ENCODE measurements at places on chromosomes 12 and 14.

GRCh38 chr14:48378541-48378940, 703.1 kb upstream of the MDGA2 start:
- DNase-seq = no peak

- no peak for DNase-seq
These were observed 44.6 kb upstream of the KRAS start for GRCh38 chr12:25295361-25295760.

GRCh38 chr12:51953089-51953488, 1.6 kb downstream of the ACVR1B start:
- DNase-seq = peak; percentile 37

- DNase-seq = no peak
These were observed 173.5 kb upstream of the KRR1 start for GRCh38 chr12:75684678-75685616.

DNA sequence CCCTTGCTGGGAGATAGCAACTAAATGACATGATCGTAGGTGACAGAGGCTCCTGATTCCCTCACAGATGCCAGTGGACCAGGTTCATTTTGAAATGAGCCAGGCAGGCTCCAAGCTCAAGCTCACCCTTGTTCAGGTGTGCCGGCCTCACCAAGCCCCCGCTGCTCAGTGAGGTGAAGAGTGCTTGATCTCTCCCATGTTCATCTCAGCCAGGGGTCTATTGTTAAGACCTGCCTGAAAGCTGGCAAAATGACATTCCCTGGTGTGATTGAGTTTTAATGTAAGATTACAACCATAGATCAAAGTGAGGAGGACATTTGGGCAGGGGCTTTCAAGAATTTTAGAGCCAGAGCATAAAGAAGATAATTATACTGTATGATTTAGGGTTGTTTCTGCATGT, 497.9 kb downstream of the EGLN3 start:
- no peak for DNase-seq

GRCh38 chr14:36454599-36455240, 65.3 kb downstream of the NKX2-1 start:
- DNase-seq = no peak

- DNase-seq = no peak
These were observed 7.5 kb upstream of the LHX5 start for GRCh38 chr12:113479216-113479589.

DNA sequence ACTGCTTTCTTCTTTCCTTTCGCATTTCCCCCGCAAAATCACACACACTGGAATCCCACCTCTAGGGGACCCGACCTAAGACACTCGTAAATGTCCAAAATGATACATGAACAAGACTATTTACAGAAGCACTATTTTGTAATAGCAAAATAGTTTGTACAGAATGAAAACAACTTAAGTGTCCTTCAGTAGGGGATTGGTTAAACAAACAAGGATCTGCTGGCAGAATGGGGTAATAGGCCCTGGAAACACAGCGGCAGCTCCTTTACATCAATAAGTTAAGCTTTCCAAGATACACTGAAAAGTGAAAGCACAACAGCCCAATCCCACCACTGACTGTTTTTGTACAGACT, 48.8 kb downstream of the LTBP2 start:
- no peak for DNase-seq

DNA sequence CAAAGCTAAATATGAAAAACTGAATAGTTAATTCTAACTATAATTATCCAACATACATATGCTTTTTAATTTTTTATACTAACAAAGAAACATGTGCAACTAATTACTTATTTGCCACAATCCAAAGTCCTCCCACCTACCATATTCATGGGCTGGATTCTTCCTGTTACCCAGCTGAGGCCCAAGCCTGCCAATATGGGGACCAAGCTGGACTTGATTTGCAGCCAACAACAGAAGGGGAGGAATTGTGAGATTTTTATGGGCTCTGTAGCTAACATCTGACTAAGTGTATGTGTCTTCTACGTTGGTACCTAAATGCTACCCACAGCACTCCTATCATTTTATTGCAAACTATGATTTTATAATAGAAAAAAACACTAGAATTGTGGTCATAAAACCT, 13.1 kb upstream of the ANKS1B start:
- no peak for DNase-seq

- no peak for DNase-seq
These were observed 307.1 kb upstream of the E2F7 start for GRCh38 chr12:77372494-77372893.

- DNase-seq = no peak
These were observed 28.8 kb upstream of the BHLHE41 start for GRCh38 chr12:26153421-26154154.

DNA sequence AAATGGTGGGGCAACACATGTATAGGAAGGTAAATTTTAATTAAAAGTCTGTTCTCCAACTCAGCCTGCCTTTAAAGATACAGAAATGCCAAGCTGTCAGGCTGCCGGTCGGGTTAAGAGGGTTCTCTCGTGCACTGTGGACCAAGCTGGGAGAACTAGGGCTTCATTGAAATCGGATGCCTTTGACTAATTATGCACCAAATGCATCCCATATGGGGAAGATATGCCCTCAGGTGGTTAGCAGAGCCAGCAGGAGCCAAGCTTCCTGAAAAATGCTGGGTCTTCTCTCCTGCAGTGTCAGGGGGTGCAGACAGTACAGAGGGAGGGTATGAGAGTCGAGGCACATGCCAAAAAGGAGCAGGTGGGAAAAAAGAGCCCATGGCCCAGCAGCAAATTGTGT, 236.1 kb downstream of the CACNA1C start:
- no peak for DNase-seq

DNA sequence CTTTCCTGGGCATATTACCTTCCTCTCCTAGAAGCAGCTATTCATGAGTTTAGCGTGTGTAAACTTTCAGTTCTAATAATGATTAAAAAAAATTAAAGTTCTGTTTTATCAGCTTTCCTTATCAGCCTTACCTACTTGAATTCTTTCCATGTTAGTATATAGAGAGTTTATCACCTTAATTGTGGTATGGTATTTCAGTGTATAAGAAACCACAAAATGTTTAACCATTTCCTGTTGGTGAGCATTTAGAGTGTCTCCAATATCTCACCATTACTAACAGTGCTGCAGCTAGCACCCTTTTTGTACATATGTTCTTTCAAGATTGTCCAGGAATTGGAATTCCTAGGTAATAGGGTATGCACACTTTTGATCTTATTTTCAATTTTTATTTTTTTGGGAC, 89.5 kb downstream of the FBXO33 start:
- DNase-seq = no peak

DNA sequence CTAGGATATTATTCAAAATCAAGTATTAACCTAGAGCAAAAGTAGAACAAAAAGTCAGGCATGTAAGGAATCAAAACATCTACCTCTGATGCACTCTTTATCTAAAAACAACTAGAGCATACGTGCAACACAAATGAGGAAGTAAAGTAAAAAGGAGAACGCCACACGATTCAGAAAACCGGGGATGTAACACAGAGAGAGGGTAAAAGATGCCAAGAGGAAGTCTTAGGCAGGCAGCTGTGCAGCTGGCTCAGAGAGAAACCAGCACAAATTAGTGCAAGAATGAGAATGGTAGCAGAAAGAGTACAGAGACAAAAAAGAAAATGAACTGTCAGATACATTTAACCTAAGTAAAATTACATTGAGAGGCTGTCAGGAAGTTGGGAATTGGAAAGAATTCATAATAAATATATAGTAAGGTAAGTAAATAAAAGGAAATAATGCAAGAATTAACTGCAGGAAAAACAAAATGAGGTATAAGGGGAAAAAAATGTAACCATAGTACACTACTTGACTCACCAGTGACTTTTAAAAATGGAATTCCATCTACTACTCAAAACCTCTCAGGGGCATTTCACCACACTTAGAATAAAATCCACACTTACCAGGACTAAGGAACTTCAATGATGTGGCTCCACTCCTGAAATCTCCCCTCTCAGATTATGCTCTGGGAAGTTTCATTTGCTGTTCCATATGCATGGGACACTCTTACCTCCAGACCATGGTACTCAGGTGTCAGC, 17.1 kb downstream of the BCAT1 start:
- DNase-seq = no peak

- DNase-seq = no peak
These were observed 104.0 kb upstream of the COCH start for GRCh38 chr14:30770376-30770775.

DNA sequence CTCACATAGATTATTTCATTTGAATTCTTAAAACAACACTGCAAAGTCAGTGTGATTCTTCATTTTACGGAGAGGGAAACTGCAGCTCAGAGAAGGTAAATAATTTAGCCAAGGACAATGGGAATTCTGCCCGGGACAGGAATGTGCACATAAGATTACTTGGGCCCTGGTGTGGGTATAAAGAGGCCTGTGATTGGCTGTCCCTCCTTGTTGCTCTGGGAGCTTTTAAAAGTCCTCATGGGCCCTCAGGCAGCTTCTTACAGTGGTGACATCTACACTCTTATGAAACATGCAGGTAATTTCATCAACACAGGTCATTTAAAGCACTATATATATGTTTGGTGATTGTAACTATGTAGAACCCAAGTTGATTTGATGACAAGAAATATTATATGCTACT, 100.3 kb downstream of the ESR2 start:
- no peak for DNase-seq

DNA sequence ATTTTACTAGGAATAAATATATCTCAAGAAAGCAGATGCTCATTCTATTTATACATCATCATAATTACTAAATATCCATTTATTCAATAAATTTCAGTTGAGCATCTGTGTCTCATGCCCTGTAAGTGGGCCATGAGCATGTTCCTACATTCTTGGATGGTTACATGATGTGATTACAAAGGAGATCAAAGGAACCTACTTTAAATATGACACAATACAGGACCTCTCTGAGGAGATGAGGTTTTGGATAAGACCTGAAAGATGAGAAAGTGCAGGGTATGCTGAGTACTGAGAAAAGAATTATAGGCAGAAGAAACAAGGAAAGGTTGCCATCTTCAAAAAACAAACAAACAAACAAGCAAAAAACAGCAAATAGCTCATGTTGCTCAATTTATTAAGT, 105.4 kb upstream of the CNTN1 start:
- no peak for DNase-seq

- DNase-seq = no peak
These were observed 8.6 kb downstream of the ASB2 start for GRCh38 chr14:93967637-93968250.

DNA sequence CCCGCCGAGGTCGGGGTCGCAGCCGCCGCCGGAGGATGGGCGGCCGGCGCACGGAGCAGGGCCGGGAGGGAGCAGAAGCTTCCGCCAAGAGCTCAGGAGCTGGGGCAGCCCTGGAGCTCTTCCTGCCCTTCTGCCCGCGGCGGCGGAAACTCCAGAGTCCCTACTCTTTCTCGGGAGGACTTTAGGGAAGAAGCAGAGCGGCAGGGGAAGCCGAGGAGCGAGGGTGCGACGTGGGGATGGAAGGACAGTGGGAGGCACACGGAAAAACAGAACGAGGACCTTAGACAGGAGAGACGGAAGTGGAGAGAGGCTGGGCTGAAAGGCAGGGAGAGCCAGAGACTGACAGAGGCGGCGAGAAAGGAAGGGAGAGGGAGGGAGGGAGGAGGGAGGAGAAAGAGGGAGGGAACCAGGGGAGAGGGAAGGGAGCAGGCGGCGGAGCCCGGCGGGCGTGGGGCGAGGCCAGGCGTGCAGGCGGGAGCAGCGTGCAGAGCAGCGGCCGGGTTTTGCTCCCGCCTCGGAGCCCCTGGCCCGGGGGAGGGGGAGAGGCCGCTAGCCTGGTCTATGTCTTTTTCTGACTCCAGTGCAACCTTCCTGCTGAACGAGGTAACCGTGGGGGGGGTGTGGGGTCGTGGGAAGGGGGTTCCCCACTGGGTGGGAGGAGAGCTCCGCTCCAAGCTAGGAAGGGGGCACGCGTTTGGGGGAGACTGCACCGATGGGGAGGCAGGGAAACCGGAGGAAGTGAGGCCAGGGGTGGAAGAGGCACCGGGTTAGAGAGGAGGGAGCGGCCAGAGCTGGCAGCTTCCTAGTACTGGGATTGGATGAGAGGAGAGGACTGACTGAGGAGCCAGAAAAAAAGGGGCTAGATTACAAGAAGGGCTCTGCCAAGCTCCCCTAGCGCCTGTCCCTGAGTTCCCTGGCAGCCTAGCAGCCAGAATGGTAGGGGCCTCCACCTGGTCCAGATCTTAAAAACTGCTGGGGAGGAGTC, 2.9 kb upstream of the CACNB3 start:
- DNase-seq = peak; percentile 86

- DNase-seq = no peak
These were observed 161.3 kb upstream of the BMP4 start for GRCh38 chr14:54117924-54118323.

DNA sequence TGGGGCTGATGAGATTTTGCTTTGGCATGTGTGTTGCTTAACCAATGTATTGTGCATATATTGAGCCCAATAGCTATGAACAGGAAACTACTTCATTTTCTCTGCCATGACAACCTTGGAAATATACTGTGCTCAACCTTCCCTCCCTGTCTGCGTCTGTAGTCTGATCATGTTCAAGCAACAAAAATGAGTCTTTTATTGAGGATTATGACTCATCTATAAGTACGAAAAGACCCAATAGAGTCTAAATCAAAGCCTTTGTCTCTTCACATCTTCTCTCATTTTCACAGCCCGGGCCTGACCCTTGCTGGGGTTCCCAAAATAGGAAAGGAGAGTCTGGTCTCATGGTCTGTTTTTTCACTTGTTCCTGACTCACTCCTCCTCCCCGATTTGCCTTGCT, 158.2 kb downstream of the CAND1 start:
- DNase-seq = no peak

- no peak for DNase-seq
These were observed 93.7 kb upstream of the EEA1 start for GRCh38 chr12:93022603-93023340.

GRCh38 chr12:59940631-59941342, 345.0 kb downstream of the SLC16A7 start:
- no peak for DNase-seq

- DNase-seq = no peak
These were observed 47.0 kb downstream of the C12orf50 start for GRCh38 chr12:87982208-87982607.

DNA sequence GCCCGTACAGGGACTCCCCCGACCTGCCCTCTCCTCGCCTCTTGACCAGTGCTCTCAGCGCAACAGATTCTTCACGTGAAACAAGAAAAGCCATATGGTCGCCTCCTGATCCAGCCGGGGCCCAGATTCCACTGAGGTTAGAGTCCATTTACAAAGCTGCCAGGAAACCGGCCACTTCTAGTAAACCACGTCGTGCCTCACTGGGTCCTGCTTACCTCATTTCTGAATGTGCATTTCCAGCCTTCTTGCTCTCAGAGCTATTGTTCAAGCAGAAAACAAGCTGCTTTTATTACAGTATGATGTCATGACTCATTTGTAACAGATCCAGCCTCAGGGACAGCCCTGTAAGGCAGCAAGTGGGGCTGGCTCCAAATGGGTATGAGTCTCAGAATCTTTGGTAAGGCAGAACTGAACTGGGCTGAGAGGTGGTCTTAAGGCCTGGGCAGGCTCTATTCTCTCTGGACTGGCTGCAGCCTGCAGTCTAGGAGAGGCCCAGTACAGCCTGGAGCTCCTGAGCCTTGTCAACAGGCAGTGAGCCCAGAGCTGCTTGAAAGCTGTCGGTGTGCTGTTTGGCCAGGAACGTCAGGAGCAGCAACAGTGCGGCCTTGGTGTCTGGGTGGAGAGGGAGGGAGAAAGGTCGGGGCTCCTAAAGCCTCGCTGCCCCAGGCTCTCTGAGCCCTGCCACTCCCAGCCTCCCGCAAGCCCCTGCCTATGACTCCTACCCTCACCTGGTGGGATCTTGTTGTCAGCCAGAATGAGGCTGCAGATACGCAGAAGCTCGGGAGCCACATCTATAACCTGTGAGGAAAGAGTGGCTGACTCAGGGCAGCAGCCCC, 8.3 kb downstream of the REC8 start:
- DNase-seq = no peak

- no peak for DNase-seq
These were observed 3.6 kb upstream of the KRT6A start for GRCh38 chr12:52496590-52497071.

GRCh38 chr12:111664961-111665865, 20.5 kb downstream of the BRAP start:
- DNase-seq = no peak

All from mucosa of descending colon (tissue), 3 donors.